ENCODE measurements at places on chromosomes 11 and 22.

DNA sequence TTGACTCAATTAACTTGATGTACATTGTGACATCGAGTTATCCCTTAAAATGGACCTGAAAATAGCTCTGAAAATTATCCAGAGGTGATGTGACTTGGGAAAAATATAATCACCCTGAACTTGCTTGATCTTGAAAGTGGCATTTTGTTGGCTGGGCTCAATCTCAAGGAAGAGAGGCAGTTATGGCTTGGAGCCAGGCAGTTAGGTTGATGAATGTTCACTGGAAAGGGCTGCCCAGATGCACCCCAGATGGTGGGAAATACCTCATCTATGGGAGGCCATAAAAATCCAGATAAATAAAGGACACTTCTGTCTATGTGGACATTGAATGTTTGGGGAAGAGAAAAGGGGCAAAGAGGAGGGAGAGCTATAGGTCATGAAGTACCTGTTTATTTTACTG is 55.7 kb upstream of the OR5AN1 start:
- no peak for DNase-seq

- DNase-seq, result no peak
Observed at GRCh38 chr11:19091366-19091765, 25.6 kb upstream of the ZDHHC13 start.

- no peak for DNase-seq
Observed at GRCh38 chr22:44382116-44383038, 69.6 kb upstream of the SHISAL1 start.

GRCh38 chr11:15560689-15561467 is 446.2 kb downstream of the INSC start:
- DNase-seq, result no peak

DNA sequence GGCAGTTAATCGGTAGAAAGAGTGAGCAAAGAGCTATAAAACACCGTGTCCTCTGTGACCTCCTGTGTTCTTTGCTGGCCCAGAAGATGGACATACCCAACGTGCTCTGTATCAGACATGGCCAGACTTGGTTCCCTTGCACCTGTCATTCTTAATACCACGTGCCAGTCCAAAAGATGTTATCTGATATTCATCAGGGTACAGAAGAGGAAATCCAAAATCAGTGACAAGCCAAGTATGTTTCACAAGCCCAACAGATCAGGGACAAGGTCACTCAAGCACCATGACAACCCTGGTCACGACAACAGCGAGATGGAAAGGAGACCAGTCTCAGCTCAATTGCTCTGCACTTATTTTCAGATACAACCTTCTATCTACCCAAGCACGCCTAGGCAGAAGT is 3.4 kb downstream of the LRP4 start:
- no peak for DNase-seq

DNA sequence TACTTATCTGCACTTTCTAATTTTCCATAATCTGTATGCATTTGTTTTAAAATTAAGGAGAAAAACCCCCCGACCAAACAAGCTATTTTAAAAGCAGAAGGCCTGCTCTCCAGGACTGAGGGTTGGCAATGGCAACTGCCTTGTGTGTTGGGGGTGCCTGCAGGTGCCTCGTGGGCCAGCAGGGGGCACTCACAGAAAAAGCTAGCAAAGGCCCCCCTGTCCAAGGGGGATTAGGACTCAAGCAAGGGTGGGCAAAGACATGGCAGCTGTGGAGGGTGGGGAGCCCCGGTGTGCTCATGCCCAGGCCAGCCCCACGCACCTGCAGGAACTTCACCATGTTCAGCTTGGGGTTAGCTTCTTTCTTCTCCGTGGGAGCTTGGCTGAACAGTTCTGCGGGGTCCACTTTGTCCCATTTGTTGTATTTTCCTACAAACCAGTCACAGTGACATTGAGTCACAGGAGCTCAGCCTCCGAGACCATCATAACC is 10.3 kb downstream of the TOP3B start:
- peak; percentile 75 for DNase-seq

GRCh38 chr11:5553343-5553742 is 5.0 kb upstream of the OR52H1 start:
- DNase-seq, result no peak

DNA sequence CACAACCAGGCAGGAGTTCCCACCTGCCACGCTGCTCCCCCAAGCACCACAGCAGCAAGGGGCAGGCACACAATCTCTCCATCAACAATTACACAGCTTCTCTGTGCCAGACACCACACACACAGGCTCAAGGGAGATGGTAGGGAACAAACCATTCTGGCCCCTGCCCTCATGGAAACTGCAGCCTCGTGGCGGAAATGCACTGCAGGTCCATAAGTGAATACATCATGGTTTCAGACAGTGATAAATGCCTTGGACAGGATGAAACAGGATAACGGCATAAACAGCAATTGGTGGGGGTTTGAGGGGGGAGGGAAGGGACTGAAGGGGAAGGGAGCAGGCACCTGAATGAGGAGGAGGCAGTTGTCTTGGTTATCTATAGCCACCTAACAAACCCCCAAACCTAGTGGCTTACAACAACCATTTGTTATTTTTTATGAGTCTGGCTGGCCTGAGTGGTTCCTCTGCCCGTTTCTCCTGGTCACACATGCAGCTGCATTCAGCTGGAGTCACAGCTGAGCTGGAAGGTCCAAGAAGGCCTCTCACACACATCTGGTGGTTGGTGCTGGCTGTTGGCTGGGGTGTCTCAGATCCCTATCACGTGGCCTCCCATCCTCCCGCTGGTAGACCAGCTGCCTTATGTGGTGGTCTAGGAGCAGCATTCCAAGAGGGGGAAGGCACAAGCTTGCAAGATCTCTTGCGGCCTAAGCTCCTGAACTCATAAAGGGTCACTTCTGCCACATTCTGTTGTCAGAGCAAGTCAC is 15.0 kb upstream of the YWHAH start:
- DNase-seq, result no peak

DNA sequence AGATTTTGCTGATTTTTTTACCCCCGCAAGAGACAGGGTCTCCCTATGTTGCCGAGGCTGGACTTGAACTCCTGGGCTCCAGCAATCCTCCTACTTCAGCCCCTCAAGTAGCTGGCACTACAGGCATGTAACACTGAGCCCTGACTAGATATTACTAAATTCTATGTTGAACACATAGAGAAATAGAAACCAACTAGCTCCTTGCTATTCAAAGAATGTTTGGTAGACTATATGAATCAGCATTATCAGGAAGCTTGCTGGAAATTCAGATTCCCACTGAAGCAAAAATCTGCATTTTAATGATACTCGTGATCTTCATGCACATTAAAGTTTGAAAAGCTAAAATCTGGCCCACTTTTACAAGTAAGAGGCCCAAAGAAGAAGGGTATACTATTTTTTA is 11.9 kb downstream of the TMEM41B start:
- no peak for DNase-seq

GRCh38 chr11:64934682-64935358 is 873 bp downstream of the GPHA2 start:
- DNase-seq, result no peak

DNA sequence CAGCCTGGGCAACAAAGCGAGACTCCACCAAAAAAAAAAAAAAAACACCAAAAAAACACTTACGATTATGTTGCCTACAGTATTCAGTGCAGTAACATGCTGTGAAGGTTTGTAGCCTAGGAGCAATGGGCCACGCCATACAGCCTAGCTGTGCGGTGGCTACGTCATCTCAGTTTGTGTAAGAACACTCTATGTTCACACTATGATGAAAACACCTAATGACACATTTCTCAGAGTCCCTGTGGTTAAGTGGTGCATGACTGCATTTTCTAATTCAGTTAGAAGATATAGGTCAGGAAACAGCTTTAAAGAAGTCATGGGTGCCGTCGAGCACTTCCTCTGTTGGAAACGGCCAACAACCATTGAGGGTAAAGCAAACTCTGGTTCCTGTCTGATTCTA is 75.7 kb upstream of the ANO1 start:
- no peak for DNase-seq

DNA sequence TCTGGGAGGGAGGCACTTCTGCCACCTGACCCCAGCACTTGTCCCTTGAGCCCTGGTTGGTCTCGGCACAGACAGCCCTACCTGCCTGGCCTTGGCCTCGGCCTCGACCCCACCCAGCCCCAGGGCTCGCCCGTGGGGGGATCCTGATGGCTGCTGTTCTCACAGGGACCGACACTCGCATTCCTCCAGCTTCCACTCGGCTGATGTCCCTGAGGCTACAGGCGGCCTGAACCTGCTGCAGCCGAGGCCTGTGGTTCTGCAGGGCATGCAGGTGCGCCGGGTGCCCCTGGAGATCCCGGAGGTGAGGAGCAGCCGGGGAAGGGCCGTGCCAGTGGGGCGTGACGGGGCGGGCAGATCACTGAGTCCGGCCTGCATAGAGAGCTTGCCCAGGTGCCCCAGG is 5.1 kb downstream of the PCNX3 start:
- no peak for DNase-seq

- DNase-seq, result no peak
Observed at GRCh38 chr11:115941481-115941993, 437.3 kb upstream of the CADM1 start.

DNA sequence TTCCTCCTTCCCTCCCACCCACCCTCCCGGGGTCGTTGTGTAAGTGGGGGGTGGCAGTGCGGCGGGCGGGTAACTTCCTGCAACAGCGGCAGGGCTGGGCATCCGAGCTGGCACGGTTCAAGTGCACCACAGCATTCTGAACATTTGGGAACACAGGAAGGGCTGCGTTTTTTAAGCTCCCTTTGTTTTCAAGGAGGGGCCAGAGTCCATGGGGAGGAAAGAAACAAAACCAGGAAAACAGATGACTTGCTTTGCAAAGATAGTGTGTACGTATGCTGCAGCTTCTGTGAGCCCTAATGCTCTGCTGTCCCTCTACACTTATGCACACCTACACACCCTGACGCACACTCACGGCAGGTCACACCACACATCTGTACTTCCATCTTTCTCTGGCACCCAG is 152.5 kb downstream of the FBXO7 start:
- no peak for DNase-seq

GRCh38 chr11:85724748-85725465 is 38.9 kb upstream of the CCDC89 start:
- no peak for DNase-seq

GRCh38 chr11:34639545-34639944 is 18.7 kb downstream of the EHF start:
- no peak for DNase-seq

DNA sequence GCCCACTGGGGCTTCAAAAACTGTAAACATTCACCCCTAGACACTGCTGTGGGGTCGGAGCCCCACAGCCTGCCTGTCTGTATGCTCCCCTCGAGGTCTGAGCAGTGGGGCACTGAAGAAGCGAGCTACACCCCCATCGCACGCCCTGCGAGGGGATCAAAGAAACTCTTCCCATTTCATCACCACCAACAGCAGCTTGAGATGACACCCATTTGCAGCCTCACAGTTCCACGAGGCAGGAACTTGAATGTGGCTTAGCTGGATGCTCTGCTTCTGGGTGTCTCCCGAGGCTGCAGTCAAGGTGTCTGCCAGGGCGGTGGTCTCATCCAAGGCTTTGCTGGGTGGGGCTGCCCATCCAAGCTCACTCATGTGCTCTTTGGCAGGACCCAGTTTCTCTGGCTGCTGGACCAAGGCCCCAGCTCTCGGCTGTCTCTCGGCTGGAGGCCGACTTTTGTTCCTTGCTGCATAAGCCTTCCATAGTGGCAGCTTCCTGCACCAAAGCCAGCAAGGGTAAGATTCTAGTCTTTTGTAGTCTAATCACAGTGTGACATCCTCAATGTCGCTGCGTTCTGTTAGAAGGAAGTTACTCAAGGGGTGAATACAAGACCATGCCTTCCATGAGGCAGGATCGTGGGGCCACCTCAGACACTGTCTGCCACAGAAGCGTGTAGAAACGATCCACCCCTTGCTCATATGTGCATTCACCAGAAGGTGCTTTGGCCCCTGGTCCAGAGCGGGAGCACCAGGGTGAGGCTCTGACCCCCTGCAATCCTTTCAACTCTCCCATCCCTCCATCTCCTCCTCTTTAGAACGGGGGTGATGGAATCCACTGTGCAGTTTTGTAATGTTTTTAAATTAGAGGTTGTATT is 46.2 kb upstream of the SEPTIN5 start:
- no peak for DNase-seq

DNA sequence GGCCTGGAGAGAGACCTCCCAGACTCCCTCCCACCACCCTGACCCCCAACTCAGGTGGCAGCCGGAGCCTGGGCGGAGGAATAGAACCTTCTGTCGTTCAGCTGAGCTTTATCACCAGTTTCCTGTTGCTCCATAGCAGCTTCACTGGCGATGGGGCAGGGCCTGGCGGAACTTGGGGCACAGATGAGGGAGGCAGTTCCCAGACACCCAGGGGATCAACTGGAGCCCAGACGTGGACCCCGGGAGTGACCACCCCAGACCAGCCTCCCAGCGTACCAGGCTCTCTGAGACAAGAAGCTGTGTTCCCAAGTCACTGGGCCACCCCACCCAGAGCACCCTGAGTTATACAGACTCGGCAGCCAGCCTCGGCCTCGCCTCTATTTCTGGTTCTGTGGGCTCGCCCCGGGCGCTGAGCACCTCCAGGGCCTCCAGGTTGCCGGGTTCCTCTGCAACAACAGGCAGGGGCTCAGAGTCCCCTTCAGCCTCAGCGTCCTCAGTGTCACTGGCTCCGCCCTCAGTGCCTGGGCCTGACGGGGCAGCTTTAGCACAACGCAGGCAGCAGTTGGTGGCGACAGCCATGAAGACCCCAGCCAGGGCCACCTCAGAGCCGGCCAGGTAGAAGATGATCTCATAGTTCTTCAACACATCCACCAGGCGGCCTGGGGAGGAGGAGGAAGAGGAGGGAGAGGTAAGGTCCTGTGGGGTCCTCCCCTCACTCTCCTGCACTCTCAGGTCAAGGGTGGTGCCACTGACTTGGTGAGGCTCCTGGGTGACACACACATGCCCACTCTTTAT is 5.7 kb downstream of the SLC16A8 start:
- no peak for DNase-seq

DNA sequence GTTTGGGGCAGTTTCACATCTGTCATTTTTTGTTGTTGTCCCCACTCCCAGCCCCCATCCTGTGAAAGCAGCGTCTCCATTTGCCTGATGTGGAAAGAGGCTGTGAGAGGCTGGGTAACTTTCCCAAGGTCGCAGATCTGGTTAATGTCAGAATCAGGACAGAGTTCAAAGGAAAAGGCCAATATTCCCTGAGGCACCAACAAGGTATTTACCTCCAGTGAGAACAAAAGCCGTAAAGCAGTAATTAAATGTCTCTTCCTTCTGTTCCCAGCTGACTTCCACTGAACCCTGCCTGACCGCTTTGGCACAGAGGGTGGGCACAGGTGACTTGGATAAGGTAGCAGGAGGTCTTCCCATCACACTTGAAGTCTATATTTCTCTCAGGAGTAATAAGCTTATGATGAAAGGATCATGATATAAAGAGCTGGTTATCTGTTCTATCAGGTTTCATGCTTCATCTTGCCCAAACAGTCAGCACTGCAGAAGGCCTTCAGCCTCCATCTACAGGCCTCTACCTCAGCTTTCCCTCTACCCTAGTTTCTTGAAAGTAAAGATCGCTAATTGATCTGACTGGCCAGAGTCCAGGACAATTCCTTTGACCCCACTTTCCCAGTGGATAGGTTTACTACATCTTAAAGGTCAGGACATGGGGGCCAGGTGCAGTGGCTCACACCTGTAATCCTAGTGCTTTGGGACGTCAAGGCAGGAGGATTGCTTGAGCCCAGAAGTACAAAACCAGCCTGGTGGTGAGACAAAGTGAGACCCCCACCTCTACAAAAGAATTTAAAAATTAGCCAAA is 9.4 kb downstream of the C11orf91 start:
- no peak for DNase-seq
